NCI-H1092 (cell line): ENCODE measurements at places on chromosomes 4 and X.

DNA sequence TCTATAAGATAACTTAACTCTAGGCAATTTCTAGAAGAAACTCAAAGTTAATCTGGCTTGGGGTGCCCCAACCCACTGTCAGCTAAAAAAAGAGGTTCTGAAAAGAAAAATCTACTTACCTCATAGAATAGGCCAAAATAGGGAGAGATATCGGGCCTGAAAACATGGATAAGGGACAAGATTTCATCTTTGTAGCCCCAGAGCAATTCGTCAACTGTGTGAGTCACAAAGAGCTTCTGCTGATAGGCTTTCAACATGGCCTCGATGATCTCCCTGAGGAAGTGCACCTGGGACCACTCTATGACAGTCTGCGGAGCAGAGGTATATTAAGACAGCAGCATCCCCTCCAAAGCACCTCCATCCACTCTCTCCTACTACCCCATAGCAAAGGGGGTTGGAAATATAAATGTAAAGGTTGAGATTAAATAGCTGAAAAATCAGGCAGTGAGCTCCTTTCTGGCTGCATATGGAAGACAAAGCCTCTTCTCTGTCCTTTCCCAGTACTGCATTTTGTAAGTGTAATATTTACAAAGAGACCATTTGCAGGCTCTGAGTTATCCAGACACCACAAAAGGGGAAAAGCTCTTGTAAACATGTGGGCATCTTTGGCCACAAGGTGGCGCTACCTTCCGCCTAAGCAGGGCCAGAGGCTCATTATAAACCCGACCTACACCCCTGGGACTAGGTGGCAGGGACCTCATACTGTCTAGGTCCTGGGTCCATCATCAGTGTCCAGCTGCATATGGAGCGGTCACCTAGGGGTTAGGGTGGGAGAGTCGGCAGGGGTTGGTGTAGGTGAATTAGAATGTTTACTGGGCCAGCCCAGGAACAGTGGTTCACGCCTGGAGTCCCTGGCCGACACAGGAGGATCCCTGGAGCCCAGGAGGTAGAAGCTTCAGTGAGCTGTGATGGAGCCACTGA is 31.5 kb upstream of the NUP54 start:
- DNase-seq: peak; percentile 78

GRCh38 chr4:14169460-14169859 is 541.9 kb upstream of the BOD1L1 start:
- DNase-seq: no peak

DNA sequence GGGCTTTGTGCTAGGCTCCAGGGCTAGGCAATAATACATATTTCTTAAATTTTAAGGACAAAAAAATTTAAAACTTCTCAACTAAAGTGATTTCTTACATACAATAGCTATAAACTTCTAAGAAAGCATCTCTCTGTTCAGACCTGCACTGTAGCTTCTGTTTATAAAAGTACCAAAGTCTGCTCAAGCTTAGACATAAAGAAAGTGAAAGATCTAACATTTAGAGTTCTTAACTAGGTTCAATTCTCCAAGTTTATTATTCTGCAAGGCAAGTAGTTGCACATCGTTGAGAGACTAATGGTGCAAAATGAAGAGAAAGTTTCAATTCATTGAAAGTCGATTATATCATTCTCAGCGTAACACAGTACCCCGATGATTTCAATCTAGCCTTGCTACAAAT is 857.4 kb upstream of the HTR2C start:
- no peak for DNase-seq

- DNase-seq: no peak
Observed at GRCh38 chrX:81082649-81083048, 119.1 kb downstream of the HMGN5 start.

DNA sequence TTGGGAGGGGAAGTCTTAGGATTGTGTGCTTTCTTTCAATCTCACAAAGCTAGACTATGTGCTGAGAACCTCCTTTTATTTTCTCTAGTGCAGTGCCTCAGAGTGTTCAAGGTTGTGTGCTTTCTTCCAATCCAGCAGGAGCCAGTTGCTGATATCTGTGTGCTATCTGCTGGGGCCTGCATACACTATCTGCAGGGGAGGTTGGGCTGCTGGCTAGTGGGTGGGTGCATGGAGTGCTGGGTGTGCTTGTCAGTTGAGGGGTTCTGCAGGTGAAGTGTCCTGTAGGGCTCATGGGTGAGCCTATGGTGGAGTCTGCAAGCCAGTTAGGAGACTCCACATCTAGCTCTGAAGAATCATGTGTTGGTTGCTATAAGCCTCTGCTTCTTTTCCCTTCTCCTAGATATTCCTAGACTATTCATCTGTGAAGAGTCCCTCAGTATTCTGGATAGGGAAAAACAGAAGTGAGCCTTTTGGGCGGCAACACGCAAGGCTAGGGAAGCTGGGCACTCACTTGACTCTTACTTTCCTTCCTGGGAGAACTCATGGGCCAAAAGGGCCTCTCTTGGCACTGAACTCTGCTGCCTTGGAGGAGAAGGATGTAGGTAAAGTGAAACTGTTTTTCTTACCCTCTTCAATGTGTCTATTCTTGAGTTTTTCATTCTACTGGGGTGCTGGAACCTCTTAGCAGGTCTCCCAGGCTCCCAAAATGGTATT is 8.0 kb upstream of the CISD2 start:
- no peak for DNase-seq

DNA sequence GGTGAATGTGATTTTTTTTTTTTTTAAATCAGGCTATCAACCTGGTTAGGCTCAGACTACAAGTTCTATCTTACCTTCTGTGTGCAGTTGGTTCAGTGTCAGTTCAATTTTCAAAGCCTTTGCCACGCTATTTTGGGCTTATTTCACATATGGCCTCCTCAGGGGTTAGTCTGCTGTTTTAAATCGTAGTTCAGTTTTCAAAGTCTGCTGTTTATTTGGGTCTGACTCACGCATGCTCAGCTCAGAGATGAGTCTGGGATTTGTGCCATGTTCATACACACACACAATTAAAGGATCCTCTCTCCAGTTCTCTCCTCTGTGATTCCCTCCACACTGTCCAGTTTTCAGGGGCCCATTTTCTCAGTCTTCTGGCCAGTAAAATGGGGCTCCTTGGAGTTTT is 32.3 kb upstream of the ZFX start:
- no peak for DNase-seq

- no peak for DNase-seq
Observed at GRCh38 chr4:129342819-129343408, 247.0 kb downstream of the C4orf33 start.

GRCh38 chrX:53939127-53939526 is 105.1 kb downstream of the PHF8 start:
- DNase-seq: no peak

DNA sequence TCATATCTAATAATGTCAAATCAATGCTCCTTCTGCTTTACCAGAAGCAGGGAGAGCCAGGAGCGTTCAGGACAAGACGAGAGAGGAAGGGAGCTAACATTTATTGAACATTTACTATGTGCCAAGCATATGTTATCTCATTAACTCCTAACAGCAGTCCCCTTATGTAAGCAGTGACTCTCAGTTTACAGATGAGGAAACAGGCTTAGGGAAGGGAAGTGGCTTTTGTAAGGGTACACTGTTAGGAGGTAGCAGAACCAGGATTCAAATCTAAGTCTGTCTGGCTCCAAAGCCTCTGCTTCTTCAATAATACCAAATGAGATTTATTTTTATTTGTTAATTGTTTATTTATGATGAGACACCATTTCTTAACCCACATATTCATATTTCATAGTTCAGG is 2.6 kb upstream of the STARD8 start:
- DNase-seq: no peak

DNA sequence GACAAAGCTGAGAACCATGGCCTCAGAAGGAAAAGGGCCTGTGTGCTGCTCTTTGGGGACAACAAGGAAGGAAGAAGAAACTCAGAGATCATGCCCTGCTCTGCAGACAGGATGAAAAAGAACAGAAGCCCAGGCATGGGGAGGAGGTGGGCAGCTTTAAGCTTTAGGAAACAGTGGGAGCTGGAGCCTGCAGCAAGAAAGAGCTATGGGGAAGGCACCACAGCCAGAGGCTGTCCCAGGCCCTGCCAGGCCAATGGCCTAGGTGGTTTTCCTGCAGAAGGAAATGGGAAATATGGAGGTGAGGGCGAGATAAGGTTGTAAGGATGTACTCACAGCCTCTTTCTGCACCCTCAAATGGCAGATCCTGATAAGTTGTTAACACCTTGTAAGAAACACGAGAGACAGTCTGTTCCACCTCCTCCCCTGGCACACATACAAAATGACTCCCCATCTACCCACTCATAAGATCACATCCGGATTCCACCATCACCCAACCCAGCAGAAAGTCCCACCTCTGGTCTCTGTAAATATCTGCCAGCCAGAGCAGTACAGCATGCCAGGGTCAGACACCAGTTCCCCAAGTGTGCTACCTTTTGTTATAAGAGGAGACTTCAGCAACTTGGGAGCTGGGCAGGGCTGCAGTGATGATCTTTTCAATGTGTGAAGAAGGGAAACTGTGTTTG is 105.2 kb downstream of the RTL5 start:
- no peak for DNase-seq

DNA sequence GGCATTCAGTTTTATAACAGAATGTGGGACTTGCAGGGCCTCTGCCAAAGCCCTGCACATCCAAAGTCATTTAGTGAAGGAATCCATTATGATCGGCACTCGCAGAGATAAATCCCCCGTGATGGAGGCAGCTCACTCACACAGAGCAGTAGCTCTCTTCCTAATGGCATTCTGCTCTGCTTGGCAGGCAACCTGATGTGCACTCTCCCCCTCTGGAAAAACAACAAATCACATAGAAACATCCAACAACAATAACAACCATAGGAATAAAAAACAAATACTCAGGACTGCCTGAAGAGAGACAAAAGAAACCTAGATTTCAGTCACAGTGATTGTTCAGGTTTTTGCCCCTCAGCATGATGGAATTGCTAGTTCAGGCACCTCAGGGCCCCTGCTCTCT is 59.7 kb downstream of the NAA11 start:
- no peak for DNase-seq

GRCh38 chr4:23113104-23113503 is 420.4 kb downstream of the GBA3 start:
- no peak for DNase-seq
